AG09309 (cell line): ENCODE measurements at places on chromosomes 7 and 10.

DNA sequence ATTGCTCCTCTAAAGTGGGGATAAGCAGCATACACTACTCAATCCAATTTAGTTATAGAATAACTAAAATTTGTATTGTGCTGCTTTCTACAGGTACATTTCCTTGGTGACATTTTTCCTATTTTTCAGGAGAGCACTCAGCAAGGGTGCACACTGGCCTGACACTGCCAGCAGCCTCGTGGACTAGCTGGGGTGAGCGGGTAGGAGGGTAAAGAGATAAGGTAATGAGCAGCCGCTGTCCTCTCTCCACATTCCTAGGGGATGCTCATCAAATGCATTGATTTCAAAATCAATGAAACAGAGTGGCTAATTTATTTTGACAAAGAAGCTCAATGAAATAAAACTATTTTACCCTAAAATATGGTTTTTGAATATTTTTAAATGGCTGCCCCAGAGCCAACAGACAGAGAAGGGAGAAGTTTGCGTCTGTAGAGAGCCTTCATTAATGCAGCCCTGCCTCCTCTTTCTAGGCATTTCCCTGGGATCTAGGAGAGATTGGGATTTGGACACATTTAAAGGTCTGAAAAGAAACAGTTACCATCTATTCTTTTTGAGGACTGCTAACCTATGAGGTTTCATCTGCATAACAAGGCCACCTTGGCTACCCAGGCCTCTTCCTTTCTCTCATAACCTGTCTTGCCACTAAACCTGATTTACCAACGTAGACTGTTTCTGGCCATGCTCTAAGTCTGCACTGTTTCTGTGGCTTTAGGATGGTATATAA lies 561.0 kb downstream of the IPMK start:
- no peak for DNase-seq

DNA sequence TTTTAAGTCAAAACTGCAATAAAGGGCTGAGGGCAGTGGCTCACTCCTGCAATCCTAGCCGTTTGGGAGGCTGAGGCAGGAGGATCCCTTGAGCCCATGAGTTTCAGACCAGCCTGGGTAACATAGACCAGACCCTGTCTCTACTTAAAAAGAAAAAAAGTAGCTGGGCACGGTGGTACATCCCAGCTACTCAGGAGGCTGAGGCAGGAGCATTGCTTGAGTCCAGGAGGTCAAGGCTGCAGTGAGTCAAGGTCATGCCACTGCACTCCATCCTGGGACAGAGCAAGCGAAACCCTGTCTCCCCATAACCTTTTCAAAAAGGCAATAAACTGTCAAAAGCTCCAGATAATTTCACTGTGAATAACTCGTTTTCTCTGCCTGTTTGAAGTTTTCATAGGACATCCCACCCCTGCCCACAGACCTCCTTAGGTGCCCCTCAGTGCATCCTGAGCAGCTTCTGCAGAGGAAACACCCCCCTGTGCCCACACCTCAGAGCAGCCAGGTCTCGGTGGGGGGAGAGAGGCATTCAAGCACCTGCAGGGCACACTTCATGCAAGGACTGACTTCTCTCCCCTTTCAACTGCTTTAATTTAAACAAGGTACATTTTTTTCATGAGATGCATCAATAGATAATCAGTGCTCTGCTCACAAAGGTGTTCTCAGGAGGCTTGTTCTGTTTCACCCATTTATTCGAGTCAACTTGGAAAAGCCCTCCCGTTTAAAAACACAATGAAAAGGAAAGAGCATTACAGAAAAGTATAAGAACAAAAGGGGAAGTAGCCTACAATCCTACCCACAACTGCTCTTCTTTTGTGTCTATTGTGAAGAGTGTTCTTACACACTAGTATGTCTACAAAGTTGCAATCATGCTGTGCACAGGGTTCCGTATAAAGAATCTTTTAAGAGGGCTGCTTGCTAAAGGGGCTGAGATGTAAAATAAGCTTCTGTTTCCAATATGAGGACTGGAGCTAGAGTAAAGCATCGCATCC lies 104.9 kb downstream of the KMT2E start:
- no peak for DNase-seq

GRCh38 chr7:131487217-131487616 lies 69.2 kb downstream of the PODXL start:
- no peak for DNase-seq

DNA sequence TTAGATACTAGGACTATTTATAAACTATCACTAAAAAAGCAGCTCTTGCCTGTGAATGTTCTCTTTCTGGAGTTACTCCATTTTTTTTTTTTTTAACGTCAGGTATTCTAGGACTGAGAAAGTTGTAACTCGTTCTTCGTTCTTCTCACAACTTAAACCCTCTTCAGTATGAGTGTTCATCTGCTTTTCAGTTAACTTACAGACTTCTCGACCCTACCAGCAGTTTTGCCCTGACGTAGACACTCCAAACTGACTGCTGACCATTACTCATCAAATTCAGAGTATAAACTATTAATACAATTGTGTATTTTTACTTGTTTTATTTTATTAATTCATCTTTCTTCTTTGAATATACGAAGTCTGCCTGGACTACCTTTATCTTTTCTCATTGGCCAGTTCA lies 353.1 kb downstream of the GPR37 start:
- DNase-seq: no peak

- DNase-seq: peak; percentile 69
These were observed 83.0 kb upstream of the SEC61G start for GRCh38 chr7:54841772-54842697.

DNA sequence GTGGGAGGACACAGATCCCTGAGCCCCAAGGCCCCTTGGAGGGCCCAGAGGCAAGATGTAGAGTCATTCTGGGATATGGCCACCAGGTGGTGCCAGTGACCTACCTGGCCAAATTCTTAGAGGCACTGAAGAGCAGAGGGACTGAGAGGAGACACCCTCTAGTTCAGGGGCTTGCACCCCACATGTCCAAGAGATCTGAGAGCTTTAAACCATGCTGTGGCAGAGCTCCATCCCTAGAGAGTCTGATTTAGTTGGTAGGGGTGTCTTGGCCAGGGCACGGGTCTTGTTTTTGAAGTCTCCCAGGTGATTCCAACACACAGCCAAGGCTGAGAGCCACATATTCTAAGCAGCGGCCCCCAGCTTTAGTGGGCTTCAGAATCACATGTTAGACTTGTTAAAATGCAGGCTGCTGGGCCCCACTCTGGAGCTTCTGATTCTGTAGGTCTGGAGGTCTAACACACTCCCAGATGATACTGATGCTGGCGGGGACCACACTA lies 52.5 kb downstream of the PRF1 start:
- DNase-seq: no peak

DNA sequence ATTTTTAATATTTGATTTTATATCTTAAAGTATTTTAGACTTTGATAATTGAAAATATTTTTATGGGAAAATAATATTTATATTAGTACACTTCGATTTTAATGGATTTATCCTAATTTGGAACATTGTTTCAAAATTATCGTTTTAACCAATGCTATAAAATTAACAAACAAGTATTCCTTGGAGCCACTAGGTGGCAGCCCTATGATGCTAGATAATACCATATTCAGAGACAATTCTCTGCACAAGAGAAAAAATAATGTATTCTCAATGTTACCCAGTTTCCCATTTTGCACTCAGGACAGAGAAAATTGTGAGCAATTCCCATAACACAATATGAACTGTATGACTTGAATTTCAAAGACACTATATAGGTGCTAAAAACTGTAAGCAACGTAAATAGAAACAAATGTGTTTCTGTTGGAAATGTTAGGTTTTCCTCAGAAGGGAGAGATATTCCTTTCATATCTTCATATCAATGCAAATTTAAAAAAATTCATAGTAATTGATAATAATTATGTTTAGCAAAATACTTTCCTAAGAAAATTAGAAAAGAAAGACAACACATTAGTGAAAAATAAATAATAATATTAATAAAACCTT lies 237.8 kb downstream of the SEMA3E start:
- DNase-seq: peak; percentile 14

DNA sequence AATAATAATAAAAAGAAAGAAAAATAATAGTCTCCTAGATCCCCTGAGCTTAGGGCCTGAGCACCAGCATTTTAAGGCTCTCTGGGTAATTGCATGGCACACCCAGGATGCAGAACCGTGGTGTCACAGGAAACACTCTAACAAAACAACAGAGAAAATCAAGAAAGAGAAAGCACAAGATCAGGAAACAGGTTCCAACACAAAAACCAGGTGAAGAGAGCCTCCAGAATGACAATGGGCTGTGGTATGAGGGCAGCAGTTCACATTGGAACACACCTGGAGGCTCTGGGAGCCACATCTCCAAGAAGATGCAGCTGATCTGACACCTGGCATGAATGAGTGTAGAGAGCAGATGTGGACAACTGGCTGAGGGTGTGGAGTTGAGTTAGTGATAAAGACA lies 7.1 kb downstream of the MMRN2 start:
- DNase-seq: no peak

DNA sequence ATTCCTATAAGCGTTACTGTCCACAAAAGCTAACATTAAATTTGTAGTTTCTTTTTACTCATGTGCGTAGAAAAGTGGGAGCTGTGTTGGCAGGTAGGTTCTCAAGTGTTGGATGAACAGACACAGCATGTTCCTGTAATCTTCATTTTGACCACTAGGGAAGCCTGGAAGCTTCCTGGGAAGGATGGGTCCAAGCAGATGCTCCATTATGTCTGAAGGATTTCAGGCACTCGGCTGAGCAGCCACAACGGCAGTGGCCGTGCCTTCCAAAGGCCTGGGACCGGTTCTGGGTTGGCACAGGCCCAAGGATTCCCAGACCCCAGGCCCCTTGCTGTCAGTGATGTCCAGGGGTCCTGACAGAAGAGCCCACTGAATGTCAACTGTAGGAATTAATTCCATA lies 386.3 kb downstream of the TNS3 start:
- no peak for DNase-seq

DNA sequence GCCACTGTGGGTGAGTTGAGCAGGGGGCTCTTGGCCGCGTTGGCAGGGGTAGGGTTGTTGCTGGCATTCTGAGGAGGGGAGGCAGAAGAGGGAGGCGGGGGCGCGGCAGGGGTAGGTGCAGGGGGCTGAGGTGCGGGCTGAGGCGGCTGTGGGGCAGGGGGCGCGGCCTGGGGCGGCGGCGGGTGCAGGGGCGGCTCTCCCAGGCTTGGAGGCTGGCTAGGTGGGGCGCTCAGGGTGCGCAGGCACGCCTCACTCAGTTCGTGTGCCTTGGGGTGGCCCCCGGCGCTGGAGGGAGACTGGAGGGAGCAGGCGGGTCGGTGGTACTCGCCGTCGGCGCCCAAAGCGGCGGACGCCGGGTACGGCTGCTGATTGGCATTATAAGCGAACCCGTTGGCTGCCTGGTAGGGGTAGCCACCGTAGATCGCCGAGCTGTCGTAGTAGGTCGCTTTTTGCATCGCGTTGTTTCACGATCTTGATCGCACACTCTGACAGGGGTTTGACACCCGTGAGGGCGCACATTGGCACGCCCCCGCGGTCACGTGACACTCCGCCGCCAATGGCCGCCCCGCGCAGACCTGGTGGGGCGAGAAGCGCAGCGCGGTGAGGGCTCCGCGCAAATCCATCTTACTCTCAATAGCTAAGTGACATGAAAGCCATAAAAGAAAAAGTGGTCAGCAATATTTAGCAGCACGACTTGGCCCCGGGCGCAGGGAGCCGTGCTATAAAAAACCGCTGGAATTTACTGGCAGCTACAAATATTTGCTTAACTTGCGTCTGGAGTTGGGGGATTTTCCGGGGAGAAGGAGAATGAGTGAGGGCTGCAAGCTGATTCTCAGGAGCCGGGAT lies 7.9 kb upstream of the HOXA2 start:
- no peak for DNase-seq

DNA sequence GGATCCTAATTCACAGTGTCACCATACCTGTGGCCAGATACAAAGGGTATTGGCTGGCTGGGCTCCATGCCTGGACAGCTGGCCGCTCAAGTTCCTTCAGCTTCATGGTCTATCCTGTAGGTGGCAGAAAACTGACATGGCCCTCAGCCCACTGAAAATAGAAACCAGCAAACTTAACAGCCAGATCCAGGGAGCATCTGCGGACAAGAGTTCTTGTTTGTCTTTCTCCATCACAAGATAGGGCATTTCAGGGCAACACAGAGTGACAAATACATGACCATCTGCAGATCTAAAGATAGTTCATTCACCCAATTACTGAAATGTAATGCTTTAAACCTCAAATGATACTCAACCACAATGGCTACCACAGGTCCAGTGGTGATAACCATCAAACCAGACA lies 2.8 kb downstream of the SEC31B start:
- DNase-seq: no peak

DNA sequence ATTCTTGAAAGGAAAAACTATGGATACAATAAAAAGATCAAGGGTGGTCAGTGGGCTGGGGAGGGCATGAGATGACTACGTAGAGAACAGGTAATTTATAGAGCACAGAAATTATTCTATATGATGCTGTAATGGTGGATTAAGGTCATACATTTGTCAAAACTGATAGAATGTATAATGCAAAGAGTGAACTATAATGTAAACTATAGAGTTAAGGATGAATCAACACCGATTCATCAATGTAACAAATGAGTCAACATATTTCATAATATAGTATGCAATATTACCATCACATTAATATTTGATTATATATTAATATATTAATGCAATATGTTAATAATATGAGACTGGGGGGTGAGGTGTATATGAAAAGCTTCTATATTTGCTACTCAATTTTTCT lies 555.6 kb upstream of the POT1 start:
- no peak for DNase-seq

DNA sequence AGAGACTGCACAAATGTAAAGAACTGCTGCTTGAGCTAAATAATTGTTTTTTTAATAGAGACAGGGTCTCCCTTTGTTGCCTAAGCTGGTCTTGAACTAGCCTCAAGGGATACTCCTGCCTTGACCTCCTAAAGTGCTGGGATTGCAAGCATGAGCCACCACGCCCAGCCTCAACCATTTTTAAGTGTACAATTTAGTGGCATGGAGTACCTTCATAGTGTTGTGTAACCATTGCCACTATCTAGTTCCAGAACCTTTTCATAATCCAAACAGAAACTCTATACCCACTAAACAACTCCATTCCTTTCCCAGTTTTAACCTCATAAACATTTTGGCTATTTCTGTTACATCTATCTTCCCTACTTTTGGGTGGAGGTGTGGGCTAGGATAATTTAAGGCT lies 6.7 kb downstream of the EIF4H start:
- no peak for DNase-seq

GRCh38 chr7:102978284-102978683 lies 65.5 kb downstream of the LRRC17 start:
- no peak for DNase-seq

GRCh38 chr7:111083413-111083812 lies 7.5 kb upstream of the LRRN3 start:
- peak; percentile 64 for DNase-seq

GRCh38 chr7:25240896-25241295 lies 12.6 kb upstream of the NPVF start:
- no peak for DNase-seq

DNA sequence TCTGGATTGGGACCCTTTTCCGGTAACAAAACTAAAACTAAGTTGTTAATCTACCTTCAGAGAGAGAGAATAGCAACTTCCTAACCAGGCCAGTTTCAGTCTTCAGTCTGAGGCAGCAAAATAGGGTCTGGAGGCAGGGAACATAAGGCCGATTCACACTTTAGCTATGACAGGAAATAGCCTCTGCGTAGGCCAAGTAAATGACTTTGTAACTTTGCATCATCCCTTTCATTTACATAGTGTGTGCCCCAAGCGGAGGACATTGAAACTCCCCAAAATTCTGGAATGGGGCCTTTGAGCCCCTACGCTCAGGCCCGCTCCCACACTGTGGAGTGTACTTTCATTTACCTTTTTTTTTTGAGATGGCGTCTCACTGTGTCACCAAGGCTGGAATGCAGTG lies 1.7 kb upstream of the UPP1 start:
- no peak for DNase-seq
